Inflammatory macrophage treated with lipopolysaccharide for 1 hour (primary cell): ENCODE measurements at places on chromosomes 6 and 20.

DNA sequence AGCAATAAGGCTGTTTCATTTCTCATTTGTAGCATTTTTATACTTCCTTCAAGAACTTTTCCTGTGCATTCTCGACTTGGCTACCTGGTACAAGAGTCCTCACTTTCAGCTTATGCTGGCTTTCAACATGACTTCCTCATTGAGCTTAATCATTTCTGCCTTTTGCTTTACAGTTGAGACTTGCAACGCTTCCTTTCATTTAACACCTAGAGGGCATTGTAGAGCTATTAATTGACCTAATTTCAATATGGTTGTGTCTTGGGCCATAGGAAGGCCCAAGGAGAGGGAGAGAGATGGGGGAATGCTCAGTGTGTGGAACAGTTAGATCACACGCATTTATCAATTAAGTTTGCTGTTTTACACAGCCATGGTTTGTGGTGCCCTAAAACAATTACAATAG is 37.2 kb downstream of the SLC22A2 start:
- no peak for DNase-seq

GRCh38 chr6:13253272-13253671 is 75.1 kb downstream of the TBC1D7 start:
- DNase-seq: peak; percentile 61

- DNase-seq: no peak
These were observed 51.4 kb downstream of the TXLNB start for GRCh38 chr6:139240161-139241010.

DNA sequence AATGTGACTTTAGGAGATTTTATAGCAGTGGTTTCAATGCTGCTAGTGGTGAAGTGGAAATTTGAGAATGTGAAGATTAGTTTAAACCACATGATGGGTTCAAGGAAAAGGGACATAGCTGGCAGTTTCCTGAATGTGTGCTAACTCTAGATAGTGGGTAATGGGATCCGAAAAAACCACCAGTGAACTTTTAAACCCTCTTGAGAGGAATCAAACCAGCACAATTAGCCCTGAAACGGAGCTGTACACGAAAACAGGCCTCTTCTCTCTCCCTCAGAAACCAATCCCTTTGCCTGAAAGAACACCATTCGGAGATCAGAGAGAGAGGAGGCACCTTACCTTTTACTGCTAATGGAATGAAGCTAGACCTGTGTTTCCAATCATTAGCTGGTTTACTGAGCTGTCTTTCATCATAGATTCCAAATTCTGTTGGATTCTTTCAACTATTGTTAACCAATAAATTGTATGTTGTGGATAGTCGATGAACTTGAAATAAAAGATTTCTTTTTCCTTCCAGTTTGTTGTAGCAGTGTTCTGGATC is 103.9 kb downstream of the AIG1 start:
- DNase-seq: no peak

DNA sequence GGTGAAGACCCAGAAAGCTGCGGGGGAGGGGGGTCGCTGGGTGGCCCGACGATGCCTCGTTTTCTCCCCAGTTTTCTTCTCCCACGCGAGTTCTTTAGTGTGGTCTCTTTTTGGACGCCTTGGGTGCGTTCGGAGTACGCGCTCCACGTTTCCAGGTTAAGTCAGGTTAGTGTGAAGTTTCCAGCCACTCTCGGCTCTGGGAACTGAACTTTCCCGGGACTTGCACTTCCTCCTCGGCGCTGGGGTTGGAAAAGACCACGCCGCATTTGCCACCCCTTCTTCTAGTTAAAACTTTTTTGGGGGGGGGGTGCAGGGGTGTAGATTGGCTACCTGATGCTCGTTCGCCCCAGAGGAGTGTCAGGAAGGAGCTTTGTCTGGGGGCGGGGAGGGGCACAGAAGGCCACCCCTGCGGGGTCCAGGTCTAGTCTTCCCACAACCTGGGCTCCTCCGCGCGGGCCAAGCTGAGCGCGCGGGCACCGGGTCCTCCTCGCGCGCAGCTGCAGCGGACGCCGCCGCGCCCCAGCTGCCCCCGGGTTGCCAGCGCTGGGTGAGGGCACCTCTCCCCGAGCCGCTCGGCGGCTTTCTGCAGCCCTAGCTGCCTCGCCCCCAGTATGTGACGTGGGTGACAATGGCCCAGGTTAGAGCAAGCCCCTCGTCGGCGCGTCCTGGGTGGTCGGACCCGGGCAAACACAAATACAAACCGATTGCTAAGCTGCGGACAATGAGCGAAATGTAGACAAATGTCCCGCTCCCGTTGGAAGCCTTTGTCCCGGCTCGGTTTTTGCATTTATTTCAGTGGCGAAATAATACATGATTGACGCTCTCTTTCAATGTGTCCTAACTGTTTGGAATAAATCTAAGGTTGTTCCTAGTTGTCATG is 1.7 kb upstream of the NKX2-2 start:
- DNase-seq: no peak

DNA sequence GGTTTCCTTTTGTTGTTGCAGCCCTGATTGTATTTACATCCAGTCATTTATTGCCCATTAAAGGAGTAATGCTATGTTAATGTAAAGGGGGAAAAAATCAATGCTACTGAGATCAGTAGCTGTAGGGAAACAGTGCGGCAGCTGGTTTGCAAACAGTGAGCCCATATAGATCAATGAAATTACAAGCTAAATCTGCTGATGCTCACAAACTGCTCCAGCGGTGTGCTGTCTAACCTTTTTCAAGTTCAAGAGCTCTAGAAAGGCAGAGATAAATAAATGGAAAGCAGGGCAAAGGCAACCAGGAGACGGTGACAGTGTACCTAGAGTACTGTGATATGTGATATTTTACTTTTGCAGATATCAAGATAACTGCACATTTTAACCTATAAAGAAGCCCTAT is 449.0 kb upstream of the MMS22L start:
- DNase-seq: no peak

DNA sequence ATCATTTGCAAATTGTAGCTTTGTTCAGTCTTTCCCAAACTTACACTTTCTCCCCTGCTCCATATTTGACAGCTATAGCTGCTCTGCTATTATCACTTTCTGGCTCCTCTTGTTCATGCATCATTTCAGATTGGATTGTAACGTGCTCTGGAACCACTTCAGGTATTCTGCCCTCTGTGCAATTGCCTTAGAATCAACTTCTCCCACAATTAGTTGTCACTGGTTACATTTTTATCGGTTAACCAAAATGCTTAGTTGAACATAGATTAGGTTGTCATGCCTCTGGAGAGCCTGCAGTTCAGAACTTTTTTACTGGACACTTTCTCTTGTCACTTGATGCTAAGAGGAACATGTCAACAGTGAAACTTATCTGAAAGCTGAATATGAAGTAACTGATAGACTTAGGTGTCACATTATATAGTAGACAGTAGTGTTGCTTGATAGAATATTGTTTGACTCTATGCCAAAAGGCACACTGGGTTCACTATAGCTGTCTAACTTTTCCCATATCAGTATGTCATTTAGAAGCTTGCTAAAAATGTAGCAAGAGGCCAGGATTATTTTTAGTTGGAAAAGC is 127.7 kb upstream of the PTPRK start:
- DNase-seq: no peak

DNA sequence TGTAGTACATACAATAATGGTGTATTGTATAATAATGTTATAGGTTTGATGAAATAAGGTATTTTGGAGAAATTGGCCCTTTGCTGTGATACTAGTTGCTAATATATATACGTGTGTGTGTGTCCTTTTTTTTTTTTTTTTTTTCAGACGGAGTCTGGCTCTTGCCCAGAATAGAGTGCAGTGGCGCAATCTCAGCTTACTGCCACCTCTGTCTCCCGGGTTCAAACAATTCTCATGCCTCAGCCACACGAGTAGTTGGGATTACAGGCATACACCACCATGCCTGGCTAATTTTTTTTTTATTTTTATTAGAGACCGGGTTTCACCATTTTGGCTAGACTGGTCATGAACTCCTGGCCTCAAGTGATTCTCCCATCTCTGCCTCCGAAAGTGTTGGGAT is 23.3 kb downstream of the SENP6 start:
- no peak for DNase-seq

DNA sequence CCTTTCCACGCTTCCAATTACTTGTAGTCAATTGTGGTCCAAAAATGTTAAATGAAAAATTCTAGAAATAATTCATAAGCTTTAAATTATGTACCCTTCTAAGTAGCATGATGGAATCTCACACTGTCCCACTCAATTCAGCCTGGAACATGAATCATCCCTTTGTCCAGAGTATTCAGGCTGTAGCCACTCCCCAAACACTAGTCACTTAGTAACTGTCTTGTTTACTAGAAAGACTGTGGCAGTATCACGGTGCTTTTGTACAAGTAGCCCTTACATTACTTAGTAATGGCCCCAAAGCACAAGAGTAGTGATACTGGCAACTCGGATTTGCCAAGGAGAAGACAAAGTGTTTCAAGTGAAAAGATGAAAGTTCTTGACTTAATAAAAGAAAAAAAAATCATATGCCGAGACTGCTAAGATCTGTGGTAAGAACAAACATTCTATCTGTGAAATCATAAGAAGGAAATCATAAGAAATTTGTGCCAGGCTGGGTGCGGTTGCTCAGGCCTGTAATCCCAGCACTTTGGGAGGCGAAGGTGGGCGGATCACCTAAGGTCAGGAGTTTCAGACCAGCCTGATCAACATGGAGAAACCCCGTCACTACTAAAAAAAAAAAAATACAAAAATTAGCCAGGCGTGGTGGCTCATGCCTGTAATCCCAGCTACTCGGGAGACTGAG is 168.5 kb upstream of the SIM1 start:
- no peak for DNase-seq

DNA sequence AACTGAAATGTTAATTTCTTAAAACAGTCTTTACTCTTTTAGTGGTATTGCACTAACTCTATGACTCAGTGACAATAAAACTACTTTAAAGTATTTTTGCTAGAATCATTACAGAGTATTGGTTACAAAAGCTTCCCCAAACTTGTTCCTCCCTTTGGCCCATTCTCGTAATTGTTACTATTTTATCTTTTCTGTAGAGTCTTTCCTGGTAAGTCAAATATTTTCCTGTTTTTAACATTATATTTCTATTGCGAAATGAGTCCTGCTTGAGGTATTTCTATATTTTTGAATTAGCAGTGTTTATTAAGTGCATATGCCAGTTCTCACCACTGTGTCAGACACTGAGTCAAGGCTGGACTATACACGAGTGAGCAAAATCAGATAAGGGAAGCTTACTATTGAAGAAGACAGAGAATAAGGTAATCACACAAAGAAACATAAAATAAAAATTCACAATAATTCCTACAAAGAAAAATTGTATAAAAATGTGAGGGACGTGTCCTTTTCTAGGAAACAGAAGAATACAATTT is 970.5 kb downstream of the EYS start:
- DNase-seq: no peak

DNA sequence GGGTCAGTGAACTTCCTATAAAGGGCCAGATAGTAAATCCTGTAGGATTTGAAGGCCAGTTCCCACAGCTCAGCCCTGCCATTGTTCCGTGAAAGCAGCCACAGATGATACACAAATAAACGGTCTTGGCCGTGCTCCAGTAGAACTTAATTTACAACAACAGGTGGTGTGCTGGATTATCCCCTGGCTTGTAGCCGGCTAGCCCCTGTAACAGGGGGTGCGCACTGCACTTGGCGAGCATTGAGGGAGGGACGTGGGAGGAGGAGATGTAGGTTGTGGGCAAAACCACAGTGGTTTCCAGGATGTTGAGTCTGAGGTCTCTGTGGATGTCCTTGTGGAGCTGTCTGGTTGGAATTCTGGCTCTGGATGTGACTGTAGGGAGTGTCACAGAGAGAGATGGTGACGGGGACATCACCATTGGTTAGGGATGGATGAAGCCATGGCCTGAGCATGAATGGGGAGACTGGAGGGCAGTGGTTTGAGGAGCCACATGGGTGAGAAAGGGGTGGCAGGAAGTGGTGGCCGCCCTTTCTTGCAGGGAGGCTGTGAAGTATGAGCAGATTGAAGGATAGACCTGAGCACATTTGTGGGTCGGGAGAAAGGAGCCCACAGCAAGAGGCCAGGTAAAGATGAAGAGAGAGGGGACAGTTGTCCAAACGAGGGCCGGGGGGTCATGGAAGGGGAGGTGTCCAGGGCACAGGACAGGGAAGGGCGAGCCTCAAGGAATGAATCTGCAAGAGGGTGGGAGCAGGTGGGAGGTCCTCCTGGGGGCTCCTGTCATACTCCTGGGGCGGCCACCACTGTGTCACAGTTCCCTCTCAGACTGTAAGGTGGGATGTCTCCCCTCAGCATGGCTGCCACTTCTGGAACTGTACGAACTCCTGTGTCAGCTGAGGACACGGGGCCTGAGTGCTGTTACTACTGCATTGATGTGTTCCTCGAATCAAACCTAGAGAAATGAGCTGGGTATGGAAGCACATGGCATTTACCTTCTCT is 53.6 kb downstream of the CDH26 start:
- no peak for DNase-seq
